Upper lobe of left lung (tissue), 6 donors: ENCODE measurements at places on chromosomes 6 and 20. TPM values are rescaled to one million over a fixed set of nuclear protein-coding genes. Genes with fewer than 3 reads are reported as not detected.

Gene CCN5
- 97.7 TPM for total RNA-seq

Gene SPATS1
- total RNA-seq: not detected

Gene DYNLT1
- 88.4 TPM for total RNA-seq

Gene TPD52L1
- total RNA-seq: 16.1 TPM

Gene ACTL10
- total RNA-seq: not detected

Gene CASS4
- total RNA-seq: 15.5 TPM

Gene C6orf163
- total RNA-seq: 2.3 TPM

Gene MICB
- total RNA-seq: 14.4 TPM

DNA sequence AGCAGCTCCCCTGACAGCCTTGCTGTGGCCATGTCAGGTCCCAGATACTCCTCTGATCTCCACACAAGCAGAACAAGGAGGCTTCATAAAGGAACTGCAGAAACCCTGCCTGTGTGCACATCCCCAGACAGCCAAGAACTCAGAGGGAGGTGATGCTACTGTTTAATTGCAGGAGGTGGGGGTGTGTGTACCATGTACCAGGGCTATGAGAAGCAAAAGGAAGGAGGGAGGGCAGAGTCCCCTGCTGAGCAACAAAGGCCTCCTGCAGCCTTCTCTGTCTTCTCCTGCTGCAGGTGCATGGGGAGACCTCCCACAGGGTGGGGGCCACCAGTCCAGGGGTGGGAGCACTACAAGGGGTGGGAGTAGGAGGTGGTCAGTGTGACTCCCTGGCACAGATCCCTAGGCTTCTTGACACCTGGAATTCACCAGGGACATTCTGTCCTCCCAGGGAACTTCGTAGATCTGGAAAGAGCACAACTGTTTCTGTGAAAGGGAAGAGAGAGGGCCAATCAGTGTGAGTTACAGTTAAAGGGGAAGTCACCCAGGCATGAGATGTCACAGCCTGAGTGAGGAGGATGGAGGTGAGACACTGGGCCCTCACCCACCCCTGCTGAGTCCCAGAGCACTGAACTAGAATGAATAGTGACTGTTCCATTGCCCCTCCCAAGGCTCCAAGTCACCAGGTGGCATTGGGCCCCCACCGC lies 2.8 kb downstream of the CST2 start:
- no peaks in the 10 kb centered on the region for H3K36me3 ChIP-seq
- DNase-seq: no peak
- no peak overlapping the region for H3K4me3 ChIP-seq

GRCh38 chr6:147664092-147664491 lies 155.6 kb downstream of the SAMD5 start:
- no peaks in the 10 kb centered on the region for H3K4me1 ChIP-seq
- no peaks in the 10 kb centered on the region for H3K27me3 ChIP-seq
- no peaks in the 10 kb centered on the region for H3K36me3 ChIP-seq
- no peak overlapping the region for H3K4me3 ChIP-seq
- H3K27ac ChIP-seq: no peak overlapping the region

DNA sequence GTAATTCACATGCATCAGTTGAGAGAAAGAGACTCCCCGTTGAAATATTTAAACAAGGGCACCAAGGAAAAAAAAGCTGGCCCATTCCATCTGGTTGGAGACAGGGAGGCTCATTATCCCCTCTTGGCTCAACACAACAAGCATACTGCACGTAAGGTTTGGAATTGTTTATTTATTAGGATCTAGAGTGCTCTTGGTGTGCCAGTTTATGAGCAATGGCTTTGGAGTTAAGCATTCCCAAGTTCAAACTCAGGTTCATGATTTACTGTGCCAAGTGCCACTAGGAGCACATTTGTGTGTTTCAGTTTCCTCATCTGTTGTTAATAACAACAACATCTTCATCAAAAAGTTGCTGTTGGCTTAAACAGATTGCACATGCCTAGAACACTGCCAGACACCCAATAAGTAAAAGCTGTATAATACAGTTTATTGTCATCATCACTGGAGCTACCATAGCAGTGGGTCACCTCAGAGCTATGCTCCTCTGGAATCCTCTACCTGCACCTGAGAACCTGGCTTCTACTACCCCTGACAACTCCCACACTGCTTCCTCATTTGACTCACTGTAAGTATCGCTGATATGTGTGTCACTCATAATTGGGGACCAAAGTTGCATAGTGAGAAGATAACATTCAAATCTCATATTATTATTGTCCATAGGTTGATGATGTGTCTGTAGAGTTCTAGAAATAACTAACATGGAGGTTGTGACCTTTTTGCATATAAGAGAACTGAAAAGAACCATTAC lies 5.4 kb downstream of the SLC17A3 start:
- no peaks in the 10 kb centered on the region for H3K27me3 ChIP-seq
- H3K4me3 ChIP-seq: no peak overlapping the region
- no peaks in the 10 kb centered on the region for H3K36me3 ChIP-seq

DNA sequence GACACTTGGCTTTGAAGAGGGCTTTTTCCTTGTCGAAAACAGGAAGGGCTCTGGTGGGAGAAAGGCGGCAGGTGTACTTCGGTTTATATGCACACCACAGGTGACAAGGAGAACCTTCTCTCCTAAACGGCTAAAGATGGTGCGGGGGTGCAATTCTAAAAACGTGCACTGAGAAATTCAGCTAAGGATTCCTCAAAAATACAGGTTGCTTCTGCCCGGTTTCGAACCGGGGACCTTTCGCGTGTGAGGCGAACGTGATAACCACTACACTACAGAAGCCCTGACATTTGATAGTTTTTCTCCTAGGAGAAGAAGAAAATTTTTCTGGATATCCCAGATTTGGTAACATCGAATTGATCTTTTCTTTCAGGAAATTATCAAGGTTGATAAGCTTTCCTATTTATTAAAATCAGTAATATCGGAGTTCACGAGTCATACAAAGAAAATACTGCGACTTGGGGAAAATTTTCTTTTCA lies 32.0 kb downstream of the POM121L2 start:
- no peaks in the 10 kb centered on the region for H3K4me1 ChIP-seq
- peaks cover 3% of the 10 kb centered on the region for H3K27me3 ChIP-seq
- H3K4me3 ChIP-seq: no peak overlapping the region
- no peak overlapping the region for H3K27ac ChIP-seq
- no peak for DNase-seq

DNA sequence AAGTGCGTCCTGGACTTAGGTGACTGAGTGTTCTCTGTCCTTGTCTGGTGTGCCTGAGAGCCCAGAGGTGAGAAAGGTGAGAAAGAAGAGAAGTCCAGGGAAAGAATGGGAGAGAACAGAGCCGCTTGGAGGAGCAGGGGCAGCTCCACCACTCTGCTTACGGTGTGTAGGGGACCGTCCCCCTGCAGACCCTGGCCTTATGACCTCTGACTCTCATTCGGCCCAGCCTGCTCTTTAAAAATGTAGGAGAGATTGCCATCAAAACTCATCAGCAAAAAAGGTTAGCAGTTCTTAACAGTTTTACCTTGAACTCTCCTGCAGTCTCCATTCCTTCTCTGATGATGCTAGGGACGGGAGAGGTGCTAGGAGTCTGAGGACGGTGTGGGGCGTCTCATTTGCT lies 2.0 kb downstream of the TMEM181 start:
- H3K27me3 ChIP-seq: no peaks in the 10 kb centered on the region
- no peak overlapping the region for H3K4me3 ChIP-seq
- DNase-seq: no peak
- no peak overlapping the region for H3K27ac ChIP-seq

GRCh38 chr6:131862476-131862875 lies 54.7 kb downstream of the ENPP1 start:
- no peaks in the 10 kb centered on the region for H3K36me3 ChIP-seq
- no peak overlapping the region for H3K4me3 ChIP-seq
- no peak for DNase-seq
- H3K27me3 ChIP-seq: no peaks in the 10 kb centered on the region
- H3K4me1 ChIP-seq: no peaks in the 10 kb centered on the region

DNA sequence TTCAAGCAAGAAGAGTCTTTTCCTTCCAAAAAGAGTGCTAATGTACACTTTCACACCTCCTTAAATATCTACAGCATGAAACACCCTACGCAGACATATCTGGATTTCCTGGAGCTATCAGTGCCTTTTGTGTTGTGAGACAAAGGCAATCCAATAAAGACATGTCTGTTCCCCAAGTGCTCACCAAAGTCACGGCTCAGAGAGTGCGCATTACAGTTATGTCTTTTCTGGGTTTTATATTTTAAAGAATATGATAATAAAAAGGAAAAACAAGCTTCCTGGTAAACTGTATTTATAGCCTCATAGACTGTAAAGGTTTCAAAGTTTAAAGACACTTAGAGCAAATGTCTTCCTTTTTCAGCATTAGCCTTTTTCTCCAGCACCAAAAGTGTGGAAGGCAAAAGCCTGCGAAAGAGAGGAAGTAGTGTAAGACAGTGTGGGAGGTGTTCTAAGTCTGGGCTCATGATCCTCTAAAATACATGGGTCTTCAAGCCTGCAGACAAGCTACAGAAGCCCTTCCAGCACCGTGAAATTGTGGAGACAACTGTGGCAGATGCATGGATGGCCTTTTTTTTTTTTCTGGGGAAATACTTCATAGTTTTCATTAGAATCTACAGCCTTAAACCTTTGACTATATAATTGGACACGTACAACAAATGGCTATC lies 135.0 kb upstream of the SLC35B3 start:
- no peaks in the 10 kb centered on the region for H3K27me3 ChIP-seq
- H3K4me1 ChIP-seq: no peaks in the 10 kb centered on the region
- no peak overlapping the region for H3K4me3 ChIP-seq

DNA sequence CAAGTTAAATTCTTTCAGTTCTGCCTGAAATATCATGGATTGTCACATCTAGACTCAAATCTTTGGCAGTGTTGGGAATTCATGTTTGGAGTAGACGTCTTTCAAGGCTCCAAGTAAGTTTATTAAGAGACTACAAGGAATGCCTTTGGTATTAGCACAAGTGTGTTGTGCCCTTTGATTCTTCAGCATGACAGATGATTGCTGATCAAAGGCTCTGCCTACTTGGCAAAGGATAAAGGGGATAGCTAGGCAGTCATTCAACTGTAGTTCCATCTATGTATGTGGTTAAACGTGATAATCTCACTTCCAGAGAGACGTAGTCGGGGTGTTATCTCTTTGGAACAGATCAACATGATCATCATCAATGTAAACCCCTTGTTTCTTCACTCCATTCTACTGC lies 86.2 kb downstream of the SPTLC3 start:
- no peaks in the 10 kb centered on the region for H3K36me3 ChIP-seq
- DNase-seq: no peak
- no peaks in the 10 kb centered on the region for H3K4me1 ChIP-seq
- H3K27ac ChIP-seq: no peak overlapping the region
- no peak overlapping the region for H3K4me3 ChIP-seq
- H3K27me3 ChIP-seq: no peaks in the 10 kb centered on the region

- no peak for DNase-seq
These were observed 28.5 kb upstream of the ERVFRD-1 start for GRCh38 chr6:11140056-11140455.

GRCh38 chr6:106751501-106752252 lies 122.3 kb downstream of the QRSL1 start:
- no peaks in the 10 kb centered on the region for H3K27me3 ChIP-seq
- no peaks in the 10 kb centered on the region for H3K36me3 ChIP-seq
- no peak for DNase-seq
- H3K27ac ChIP-seq: no peak overlapping the region

- H3K27me3 ChIP-seq: no peaks in the 10 kb centered on the region
- DNase-seq: no peak
- H3K36me3 ChIP-seq: no peaks in the 10 kb centered on the region
These were observed 35.3 kb upstream of the LAMA2 start for GRCh38 chr6:128847431-128848210.

- H3K27me3 ChIP-seq: no peaks in the 10 kb centered on the region
- H3K36me3 ChIP-seq: no peaks in the 10 kb centered on the region
- no peak overlapping the region for H3K4me3 ChIP-seq
- no peak overlapping the region for H3K27ac ChIP-seq
These were observed 272.0 kb downstream of the SMOC2 start for GRCh38 chr6:168712993-168713392.

DNA sequence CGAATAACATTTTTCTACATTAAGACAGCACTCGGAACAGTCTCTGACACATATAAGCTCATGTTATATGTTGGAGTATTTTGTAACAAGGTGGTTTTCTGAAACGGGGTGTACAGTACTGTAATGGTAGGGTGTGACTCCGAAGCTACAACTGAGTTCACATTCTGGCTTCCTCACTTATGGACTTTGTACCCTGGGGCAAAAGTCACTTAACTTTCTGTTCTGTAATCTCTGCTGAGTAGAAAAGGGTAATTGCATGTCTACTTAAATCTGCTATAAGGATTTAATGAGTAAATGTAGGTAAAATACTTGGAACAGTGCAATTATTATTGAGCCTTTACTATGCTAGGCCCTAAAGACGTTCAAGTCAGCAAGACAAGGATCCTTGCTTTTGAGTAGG lies 4.7 kb upstream of the LTV1 start:
- H3K36me3 ChIP-seq: no peaks in the 10 kb centered on the region
- peaks cover 4% of the 10 kb centered on the region for H3K4me1 ChIP-seq
- no peak for DNase-seq

DNA sequence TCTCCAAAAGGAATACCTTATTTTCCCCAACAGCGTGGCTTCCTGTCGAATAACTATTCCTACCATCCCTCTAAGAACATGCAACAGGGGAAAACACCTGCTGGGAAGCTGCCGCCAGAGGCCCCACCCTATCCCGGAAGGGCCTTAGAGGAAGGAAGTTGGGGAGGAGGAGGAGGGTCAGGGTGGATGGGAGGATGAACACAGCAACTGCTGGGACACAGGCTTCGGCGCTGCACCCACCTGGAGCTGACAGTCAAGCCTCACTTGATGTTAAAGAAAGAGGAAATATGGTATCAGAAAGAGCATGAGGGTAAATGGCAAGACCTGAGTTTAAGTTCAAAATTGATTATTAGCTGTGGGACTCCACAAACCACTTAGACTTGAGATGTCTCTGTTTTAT lies 36.5 kb upstream of the RPS6KA2 start:
- no peak overlapping the region for H3K27ac ChIP-seq
- H3K4me3 ChIP-seq: no peak overlapping the region
- H3K27me3 ChIP-seq: no peaks in the 10 kb centered on the region
- DNase-seq: no peak

- H3K4me1 ChIP-seq: no peaks in the 10 kb centered on the region
- H3K4me3 ChIP-seq: no peak overlapping the region
- no peaks in the 10 kb centered on the region for H3K27me3 ChIP-seq
- no peak for DNase-seq
These were observed 152.1 kb upstream of the STMND1 start for GRCh38 chr6:16949716-16950115.

- H3K4me1 ChIP-seq: no peaks in the 10 kb centered on the region
- no peak overlapping the region for H3K4me3 ChIP-seq
- H3K36me3 ChIP-seq: no peaks in the 10 kb centered on the region
- no peaks in the 10 kb centered on the region for H3K27me3 ChIP-seq
These were observed 43.6 kb upstream of the SLC32A1 start for GRCh38 chr20:38680500-38681306.

- no peak overlapping the region for H3K4me3 ChIP-seq
- no peaks in the 10 kb centered on the region for H3K27me3 ChIP-seq
- DNase-seq: no peak
- no peak overlapping the region for H3K27ac ChIP-seq
These were observed 1.6 kb upstream of the TNFRSF6B start for GRCh38 chr20:63694584-63695423.
